EL (cell line): ENCODE measurements at places on chromosomes 16 and 17.

GRCh38 chr17:33520426-33521330 lies 227.6 kb upstream of the ASIC2 start:
- peak; percentile 6 for DNase-seq

- DNase-seq, result peak; percentile 56
These were observed 175.6 kb upstream of the IRX3 start for GRCh38 chr16:54462151-54462651.

DNA sequence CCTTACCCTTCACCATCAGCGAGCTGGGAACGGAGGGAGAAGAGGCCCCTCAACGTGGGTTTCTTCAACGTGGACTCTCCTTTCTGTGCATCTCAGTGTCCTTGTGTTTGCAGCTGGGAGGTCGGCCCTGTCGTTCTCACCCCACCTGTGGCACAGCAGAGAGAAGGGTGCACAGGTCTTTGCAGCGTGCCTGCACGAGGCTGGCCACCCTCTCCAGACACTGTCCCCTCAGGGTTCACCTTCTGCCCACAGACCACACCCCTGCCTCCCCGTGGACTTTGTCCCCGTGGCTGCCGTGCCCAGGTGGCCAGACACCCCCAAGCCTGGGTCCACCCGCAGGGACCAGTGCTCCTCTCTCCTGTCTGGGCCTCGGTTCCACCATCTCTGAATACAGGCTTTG lies 7.3 kb upstream of the WDR45B start:
- no peak for DNase-seq

DNA sequence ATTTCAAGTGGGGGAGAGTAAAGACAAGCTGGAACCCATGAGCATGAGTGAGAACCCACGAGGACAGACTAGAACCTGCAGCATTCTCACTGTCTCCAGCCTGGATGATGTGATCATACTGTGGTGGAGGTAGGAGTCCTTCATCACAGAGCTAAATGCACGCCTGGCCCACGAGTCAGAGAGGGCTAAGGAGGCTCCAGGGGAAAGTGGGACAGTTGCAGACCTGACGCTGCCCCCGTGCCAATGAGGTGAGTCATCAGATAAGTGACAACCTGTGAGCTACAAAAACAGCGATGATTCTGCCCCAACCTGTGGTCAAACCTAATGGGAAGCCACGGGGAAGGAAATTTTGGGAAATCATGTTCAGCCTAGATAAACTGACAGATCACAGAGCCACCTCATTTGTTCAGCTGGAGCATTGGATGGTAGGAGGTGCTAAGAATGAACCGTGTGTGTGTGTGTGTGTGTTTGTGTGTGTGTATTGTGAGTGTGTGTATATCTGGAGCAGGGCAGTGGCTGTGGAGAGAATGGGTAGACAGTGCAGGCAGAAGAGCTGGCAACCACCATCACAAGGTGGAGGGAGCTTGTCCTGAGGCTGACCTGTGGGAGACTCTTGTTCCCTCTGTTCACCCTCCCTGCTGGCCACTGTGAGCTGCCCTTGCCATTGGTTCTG lies 131.8 kb downstream of the UTP18 start:
- peak; percentile 5 for DNase-seq

DNA sequence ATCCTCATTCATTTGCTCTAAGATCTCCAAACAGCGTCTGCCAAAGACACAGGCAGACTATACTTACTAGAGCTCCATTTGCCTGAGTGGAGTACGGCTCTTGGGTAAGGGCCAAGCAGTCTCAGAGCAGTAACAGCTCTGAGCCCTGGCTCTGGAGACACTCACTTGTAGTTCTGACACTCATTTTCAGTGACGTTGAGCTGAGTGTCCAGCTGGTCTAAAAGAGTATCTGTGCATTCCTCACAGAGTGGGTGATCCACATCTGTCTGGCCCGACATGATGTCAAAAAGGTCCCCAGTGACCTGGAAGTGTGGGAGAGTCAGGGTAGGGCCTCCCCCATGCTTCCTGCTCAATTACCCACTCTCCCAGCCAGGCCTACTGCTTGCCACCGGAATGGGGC lies 5.7 kb downstream of the BECN1 start:
- DNase-seq, result peak; percentile 37

- DNase-seq, result no peak
These were observed 45.4 kb downstream of the NKD1 start for GRCh38 chr16:50593410-50594150.

DNA sequence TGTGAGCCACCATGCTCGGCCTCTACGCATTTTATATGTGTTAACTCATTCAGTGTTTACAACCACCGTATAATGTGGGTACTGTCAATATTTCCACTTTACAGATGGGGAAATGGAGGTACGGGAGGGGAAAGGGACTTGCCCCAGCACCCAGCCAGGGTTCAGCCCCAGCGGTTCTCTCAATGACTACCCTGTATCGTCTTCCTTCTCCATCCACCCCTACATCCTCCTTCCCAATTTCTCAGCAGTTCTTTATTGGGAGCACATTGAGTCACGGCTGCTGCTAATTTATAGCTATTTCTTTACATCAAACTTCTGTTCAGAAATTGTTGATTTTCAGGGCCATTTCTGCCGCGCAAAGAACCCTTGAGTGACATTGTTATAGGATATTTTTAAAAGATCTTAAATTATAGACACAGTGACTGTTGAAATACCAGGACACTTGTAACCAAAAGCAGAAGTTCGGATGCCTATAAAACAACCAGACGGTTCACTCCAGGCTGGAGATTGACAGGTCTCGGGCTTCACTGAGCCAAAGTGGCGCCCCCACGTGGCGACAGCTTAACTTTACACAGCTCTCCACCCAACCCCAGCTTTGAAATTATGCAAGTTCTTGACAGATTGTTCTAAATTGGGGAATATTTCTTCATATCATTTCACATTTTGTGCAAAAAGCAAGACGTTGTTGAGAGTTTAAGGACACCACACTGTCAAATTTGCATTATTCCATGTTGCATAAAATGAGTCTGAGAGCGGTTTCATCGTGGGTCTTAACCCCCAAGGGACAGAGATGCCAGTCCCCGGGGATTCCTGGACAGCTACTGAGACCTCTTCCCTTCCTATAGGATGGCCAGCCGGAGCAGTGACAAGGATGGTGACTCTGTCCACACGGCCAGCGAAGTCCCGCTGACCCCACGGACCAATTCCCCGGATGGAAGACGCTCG lies 11.8 kb downstream of the SYT17 start:
- peak; percentile 47 for DNase-seq

- DNase-seq, result no peak
These were observed 451.8 kb upstream of the CCL2 start for GRCh38 chr17:33803199-33803685.

DNA sequence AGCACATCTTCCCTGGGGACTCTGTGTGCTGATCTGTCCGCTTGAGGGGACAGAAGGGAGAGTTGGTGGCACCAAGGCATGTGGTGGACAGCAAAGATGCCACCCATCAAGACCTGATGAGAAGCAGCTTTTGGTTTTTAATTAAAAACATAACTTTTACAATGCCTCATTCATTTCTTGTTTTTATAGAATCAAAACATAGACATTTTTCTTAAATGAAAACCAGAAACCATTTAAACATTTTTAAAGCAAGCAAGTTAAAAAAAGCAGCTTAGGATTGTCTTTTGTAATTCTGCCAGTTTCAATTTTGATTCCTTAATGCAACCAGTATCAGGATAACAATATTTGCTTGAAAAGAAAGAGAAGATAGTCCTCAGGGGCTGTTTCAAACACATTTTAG lies 123.7 kb upstream of the AXIN2 start:
- DNase-seq, result no peak

GRCh38 chr16:77812856-77813500 lies 24.6 kb downstream of the VAT1L start:
- DNase-seq, result no peak

GRCh38 chr16:84458606-84459532 lies 45.6 kb downstream of the MEAK7 start:
- DNase-seq, result no peak

DNA sequence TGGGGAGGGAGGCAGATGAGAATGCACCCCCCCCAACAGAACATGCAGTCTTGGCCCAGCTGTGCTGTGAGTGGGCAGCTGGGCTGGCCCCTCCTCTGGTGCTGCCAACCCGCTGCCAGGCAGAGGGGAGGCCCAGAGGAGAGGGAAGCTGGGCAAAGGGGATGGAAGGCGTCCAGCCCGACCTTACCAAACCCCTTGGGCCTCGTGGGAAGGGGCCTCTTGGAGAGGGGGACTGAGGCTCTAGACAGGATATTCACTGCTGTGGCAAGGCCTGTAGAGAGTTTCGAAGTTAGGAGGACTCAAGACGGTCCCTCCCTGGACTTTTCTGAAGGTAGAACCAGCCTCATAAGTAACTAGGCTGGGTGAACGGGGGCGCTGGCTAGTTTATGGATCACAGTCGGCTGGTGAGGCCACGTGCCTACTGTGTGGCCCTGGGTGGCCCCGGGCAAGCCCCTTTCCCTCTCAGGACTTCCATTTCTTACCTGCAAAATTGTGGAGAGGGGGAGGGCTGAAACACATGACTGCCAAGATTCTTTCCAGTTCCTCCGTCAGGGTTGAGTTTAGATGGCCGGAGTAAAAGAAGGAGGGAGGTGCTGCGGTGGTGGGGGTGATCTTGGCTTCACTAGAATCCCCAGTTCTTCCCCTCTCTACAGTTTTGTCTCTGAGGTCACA lies 857 bp upstream of the STAT5A start:
- DNase-seq, result no peak

GRCh38 chr17:12996941-12997340 lies 20.9 kb downstream of the ELAC2 start:
- DNase-seq, result no peak

DNA sequence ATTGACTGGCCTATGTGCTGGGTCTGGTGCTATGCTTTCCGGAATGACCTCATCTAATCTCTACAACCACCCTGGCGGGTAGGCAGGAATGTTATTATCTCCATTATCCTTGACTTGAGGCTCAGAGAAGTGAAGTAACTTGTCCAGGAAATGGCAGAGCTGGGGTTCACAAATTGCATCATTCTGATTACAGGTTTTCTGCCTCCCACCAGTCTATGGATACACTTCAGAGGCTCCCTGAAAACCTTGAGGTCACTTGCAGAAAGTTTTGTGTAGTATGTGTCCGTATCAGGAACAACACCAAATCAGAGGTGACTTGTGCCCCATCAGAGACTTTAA lies 19.1 kb downstream of the NOD2 start:
- peak; percentile 35 for DNase-seq

DNA sequence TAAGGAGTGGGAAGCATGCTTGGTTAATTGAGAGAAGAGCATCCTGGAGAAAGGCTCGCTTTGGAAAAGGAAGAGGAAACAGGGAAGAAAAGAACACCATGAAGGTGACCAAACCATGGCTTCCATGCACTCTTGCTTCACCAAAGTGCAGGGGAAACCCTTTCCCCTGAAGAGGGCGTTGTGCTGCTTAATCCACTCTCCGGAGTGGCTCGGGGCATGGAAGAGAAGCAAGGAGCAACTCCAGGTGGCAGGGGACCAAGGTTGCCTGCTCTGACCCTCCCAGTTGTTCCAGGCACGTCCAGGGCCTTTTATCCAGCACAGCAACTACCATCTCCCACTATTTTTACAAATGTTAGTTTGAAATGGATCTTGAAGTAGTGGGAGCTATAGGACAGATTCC lies 108.1 kb downstream of the STX8 start:
- DNase-seq, result no peak

- DNase-seq, result no peak
These were observed 31.6 kb downstream of the PHKB start for GRCh38 chr16:47492428-47493377.

DNA sequence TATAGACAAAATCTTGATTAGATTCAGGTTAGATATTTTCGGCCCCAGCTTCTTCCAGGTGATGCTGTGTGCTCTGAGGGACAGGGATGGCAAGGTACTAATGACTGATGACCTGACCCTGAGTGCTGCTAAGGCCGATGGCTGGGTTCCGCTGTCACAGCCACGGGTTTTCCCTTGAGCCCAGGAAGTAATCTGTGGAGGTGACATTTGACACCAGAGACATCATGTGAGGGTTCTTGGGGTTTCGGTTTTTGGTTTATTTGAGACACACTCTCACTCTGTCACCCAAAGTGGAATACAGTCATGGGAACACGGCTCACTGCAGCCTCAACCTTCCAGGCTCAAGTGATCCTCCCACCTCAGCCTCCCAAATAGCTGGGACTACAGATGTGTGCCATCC lies 9.8 kb downstream of the OTOP3 start:
- no peak for DNase-seq

GRCh38 chr17:57678393-57678792 lies 66.7 kb downstream of the CCDC182 start:
- no peak for DNase-seq

GRCh38 chr16:11263737-11264136 lies 5.4 kb downstream of the TNP2 start:
- no peak for DNase-seq

DNA sequence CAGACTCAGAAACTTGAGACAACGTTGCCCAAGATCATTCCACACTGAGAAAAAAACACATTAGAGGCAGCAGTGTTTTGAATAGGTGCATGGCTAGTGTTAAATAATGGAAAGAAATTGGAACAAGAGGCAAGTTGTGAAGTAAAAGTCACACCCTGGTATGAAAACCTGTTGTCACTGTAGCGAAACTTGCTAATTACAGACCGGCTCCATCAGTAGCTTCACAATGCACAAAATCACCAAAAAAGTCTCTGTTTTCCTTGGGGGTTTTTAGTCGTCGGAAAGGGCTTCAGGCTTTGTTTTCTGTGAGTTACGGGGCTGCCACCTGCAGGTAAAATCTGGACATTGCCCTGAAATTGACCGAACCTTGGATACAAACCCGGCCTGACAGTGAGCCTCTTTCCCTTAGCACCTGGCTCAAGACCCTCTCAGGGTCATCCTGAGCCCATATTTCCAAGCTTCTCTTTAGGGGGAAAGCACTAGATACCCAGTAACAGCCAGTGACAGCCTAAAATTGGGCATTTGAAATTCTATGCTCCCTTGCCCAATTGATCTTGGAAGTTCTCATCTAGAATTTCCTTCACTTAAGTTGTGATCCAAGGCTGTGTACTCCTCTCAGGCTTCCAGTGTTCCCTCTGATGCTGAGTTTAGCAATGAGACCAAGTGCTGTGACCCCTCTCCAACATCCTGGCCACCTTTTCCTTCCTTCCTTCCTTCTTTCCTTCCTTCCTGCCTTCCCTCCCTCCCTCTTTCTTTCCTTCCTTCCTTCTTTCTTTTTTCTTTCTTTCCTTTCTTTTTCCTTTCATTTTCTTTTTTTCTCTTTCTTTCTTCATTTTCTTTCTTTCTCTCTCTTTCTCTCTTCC lies 7.2 kb upstream of the GRB2 start:
- peak; percentile 71 for DNase-seq

DNA sequence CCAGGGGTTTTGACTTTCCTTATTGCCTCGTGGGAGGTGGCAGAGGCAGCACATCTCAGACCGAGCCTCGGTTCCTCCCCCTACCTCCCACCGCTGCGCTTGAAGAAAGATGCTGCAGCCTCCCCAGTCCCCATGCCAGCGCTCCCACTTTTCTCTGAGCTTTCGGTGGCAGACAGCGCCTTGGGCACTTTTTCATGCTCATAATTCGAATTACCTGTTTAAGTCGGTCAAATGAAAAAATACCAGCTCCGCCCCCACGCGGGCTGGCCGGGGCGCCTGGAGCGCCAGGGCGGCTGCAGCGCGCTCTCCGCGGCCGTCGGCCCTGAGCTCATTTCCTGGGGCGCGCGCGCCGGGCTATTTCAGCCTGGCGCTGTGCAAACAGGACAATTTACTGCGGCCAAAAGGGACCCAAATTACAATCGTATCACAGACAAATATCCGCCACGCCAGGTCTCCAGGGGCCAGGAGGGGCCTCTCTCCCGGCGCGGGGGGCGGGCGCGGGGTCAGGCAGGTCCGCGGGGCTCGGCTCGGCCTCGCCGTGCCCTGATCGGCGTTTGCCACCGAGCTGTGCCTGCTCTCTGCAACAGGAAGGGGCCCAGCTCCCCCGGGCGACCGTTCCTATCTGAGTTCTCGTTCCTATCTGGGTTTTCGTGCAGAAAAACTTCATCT lies 45.0 kb downstream of the SOST start:
- peak; percentile 47 for DNase-seq

- DNase-seq, result no peak
These were observed 144.3 kb downstream of the MSI2 start for GRCh38 chr17:57400648-57401047.
